ENCODE measurements at places on chromosomes 1 and 21. TPM values are rescaled to one million over a fixed set of nuclear protein-coding genes. Genes with fewer than 3 reads are reported as not detected.

Gene IGSF9
- total RNA-seq, result 5.8 TPM

Gene USH2A
- 0.53 TPM for total RNA-seq

Gene ACKR1
- 1.6 TPM for total RNA-seq

Gene FAM163A
- 0.53 TPM for total RNA-seq

Gene RIPPLY3
- total RNA-seq, result 0.99 TPM

Gene PADI2
- total RNA-seq, result 21.5 TPM

Gene USP25
- total RNA-seq, result 59.0 TPM

Gene GJC2
- 2.0 TPM for total RNA-seq

Gene SYDE2
- 19.5 TPM for total RNA-seq

Gene GRIK3
- total RNA-seq, result 2.2 TPM

Gene TMEM183A
- total RNA-seq, result 61.5 TPM

Gene DCDC2B
- total RNA-seq, result not detected

Gene S1PR1
- total RNA-seq, result 43.3 TPM

Gene MOB3C
- 14.5 TPM for total RNA-seq

Gene NTRK1
- total RNA-seq, result 2.0 TPM

Gene NTMT2
- not detected for total RNA-seq

Gene CTSE
- 0.88 TPM for total RNA-seq

Gene LCE3C
- total RNA-seq, result not detected

Gene SYT6
- 1.2 TPM for total RNA-seq

Gene KLF17
- not detected for total RNA-seq

Gene RGS13
- total RNA-seq, result not detected

Gene CELA2B
- total RNA-seq, result not detected

Gene RORC
- total RNA-seq, result 10.2 TPM

Gene DMRTA2
- not detected for total RNA-seq

Gene BRDT
- not detected for total RNA-seq
